MV-4-11 (cell line): ENCODE measurements at places on chromosomes 1 and 21.

DNA sequence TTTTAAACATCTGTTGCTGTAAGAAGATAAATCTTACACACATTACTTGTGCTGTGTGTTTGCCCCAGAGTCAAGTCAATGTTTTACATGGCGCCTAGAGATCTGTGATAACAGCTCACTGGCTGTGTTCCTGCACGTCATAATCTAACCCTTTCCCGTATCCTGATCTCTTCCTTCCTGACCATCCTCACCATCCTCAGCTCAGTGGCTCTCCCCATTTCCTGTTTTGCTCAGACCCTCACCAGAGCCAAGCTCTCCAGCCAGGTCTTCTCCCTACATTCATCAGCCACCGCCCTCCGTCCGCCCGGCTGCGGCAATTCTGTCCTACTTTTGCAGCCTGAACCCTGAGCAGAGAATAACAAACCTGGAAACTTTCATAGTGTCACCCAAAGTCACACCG lies 824.7 kb downstream of the USP25 start:
- no peak for DNase-seq

DNA sequence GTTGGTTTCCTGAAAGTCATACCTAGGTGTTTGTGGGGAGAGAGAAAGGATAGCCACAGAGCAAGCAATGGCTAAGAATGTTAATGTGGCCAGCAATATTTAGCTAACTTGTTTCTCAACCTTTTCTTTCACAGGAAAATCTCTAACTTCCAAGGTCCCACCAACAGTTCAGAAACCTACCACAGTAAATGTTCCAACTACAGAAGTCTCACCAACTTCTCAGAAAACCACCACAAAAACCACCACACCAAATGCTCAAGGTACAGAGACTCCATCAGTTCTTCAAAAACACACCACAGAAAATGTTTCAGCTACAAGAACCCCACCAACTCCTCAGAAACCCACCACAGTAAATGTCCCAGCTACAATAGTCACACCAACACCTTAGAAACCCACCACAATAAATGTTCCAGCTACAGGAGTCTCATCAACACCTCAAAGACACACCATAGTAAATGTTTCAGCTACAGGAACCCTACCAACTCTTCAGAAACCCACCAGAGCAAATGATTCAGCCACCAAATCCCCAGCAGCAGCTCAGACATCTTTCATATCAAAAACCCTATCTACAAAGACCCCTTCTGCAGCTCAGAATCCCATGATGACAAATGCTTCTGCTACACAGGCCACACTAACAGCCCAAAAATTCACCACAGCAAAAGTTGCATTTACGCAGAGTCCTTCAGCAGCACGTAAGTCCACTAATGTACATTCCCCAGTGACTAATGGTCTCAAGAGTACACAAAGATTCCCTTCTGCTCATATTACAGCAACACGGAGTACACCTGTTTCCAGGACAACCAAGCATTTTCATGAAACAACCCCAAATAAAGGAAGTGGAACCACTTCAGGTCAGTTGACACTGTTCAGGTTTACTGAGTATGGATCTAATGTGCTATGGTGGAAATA lies 15.3 kb downstream of the CD55 start:
- DNase-seq, result peak; percentile 49

DNA sequence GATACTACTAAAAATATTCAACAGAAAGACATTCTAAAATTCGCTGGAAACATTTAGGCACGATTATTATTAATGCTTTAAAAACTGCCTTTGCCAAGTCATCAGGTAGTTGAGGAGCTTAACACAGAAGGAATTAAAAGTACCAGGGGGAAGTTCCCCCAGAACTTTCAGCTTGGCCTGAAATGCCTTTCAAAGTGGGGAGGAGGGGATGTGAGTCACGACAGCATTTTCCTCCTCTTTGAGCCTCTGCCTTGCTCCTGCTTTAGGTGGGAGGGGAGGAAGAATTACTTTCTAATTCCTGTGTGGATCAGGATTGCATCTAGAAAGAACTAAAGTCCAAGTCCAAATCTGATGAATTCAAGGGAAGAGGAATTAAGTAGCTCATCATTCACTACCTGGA lies 183.7 kb downstream of the CLIC6 start:
- DNase-seq, result no peak

- no peak for DNase-seq
These were observed 336.3 kb upstream of the ST6GALNAC5 start for GRCh38 chr1:76530953-76531352.

GRCh38 chr1:73144311-73144710 lies 862.0 kb upstream of the NEGR1 start:
- peak; percentile 47 for DNase-seq

- no peak for DNase-seq
These were observed 91.6 kb upstream of the UBE2U start for GRCh38 chr1:64111787-64112186.

DNA sequence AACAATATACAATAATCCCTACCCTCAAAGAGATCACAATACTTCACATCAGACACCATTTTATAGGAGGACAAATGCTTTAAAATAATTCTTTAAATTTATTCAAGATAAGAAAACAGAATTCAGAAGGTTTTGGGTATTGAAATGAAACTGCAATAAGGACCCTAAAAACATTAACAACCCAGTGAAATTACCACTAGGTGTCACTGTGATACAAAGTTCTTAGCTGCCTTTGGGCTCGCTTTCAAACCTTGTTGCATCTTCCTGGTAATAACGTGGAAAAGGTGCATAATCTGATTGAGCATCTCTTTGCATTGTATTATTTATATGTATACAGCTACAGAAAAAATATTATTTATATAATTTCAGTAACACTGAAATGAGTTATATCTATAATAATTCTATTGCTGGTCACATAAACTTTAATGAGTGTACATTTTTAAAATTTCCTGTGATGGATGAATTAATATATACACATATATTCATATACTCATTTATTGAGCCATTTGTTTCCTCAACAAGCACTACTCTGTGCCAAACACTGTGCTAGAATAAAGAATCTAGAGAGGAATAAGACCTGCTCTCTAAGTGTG lies 185.2 kb downstream of the FAF1 start:
- peak; percentile 51 for DNase-seq

DNA sequence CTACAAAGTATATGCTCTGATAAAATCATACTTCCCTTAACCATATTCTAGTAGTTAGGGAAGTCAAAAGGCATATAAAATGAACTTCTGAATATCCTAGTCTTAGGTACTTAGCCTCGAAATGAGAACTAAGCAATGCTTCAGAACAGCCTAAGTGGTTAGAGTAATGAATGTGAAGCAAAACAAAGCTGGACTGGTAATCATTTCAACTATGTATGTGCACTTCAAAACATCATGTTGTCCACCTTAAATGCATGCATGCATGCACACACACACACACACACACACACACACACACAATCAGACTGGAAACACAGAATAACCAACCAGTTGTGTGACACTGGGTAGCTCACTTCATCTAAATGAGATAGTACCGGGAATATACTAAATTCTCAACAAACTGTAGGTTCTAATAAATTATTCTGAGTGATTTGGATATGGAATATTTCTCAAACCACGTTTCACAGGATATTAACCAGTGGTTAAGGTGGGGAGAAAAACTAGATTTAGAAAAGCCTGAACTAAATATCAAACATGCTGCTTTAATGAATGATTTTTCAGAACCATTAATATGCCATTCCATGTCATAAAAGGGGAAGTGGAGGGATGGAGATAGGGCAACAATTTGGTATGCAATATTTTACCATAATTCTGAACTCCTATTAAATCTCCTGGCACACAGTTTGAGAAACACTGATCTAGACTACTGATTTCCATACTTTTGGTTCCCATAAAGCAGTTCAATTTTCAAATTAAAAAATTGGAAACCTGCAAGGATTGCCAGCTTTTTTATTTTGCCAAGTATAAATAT lies 19.5 kb downstream of the RNF115 start:
- peak; percentile 10 for DNase-seq
